Right lung (tissue), 10 donors: ENCODE measurements at places on chromosomes 7 and 10. TPM values are rescaled to one million over a fixed set of nuclear protein-coding genes. Genes with fewer than 3 reads are reported as not detected.

Gene VKORC1L1
- 35.8 TPM for polyA plus RNA-seq

Gene IKZF1
- 2.5 TPM for polyA plus RNA-seq

Gene AQP1
- polyA plus RNA-seq: 310 TPM

Gene LIPF
- not detected for polyA plus RNA-seq

Gene LRRN3
- polyA plus RNA-seq: 51.4 TPM

Gene CDK14
- 33.5 TPM for polyA plus RNA-seq

Gene AKR1C4
- polyA plus RNA-seq: not detected

Gene ATOH7
- 0.21 TPM for polyA plus RNA-seq

Gene ATRNL1
- polyA plus RNA-seq: 5.7 TPM

Gene UFSP1
- polyA plus RNA-seq: 2.0 TPM

Gene CALML3
- polyA plus RNA-seq: 0.63 TPM

Gene GOLGA7B
- 0.14 TPM for polyA plus RNA-seq

Gene ACSM6
- polyA plus RNA-seq: 0.45 TPM

Gene RNLS
- 4.9 TPM for polyA plus RNA-seq
